Stimulated activated CD8-positive, alpha-beta memory T cell treated with anti-CD3 and anti-CD28 coated beads, Interleukin-2, amount 100 ng/mL, for 1 hour (primary cell): ENCODE measurements at places on chromosomes 16 and 17.

DNA sequence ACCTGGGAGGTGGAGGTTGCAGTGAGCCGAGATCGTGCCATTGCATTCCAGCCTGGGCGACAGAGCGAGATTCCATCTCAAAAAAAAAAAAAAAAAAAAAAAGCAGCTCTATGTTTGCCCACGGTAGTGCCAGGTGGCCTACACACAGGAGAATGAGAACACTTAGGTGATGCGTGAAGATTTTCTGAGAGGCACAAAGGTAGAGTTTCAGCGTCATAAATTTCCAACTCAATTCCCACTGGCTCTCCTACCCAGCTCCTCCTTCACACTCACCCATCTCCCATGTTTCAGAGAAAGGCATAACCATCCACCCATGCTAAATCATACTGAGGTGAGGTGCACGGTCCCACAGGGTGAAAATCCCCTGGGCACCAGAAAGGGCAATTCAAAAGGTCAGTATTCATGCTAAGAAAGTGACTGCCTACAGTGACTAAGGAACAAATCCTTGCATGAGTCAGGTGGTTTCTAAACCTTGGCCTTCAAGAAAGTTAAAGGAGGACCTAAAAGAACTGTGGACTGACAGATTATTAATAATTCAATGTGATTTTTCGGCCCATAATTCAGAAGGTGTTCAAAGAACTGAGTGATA, 4.8 kb downstream of the DCAKD start:
- no peak for DNase-seq

DNA sequence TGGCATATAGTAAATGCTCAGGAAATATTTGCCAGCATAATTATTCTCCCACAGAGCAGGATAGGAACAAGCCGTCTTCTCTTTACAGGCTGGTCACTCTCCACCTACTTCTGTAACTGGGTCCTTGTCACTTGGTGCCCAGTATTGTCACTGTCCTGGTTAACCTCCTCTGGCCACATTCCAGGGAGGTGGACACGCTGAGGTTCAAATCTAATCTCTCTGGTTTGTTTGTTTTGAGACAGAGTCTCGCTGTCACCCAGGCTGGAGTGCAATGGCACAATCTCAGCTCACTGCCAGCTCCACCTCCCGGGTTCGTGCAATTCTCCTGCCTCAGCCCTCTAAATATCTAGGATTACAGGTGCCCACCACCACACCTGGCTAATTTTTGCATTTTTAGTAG, 15.6 kb downstream of the SBK1 start:
- DNase-seq = no peak

DNA sequence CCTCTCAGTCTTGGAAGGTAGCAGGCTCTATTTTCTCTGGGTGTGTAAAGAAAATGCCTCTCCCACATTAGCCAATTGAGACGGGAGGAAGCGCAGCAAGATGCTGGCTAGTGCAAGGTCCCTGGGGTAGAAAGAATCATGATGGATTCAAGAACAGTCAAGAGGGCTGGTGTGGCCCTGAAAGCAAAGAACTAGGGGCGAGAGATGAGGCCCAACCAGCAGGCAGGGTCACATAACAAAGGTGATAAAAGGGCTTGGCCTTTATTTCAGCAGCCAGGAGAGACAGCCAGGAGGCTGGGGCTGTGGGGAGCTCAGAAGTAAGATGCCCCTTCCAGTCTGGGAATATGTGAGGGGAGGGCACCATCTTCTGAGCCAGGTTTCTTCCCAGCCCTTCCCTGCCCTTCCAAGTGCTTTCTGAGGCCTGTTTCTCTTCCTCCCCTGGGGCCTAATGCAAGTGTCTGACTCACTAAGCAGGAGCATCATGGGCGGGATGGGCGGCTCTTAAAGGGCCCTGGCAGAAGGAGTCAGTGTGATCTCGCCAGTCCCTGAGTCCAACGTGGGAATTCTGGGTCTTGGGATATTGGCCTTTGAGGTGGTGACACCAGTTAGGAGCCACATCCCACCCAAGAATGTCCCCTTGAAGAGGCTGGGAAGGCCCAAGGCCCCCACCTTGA, 3.9 kb upstream of the NLRC5 start:
- no peak for DNase-seq

DNA sequence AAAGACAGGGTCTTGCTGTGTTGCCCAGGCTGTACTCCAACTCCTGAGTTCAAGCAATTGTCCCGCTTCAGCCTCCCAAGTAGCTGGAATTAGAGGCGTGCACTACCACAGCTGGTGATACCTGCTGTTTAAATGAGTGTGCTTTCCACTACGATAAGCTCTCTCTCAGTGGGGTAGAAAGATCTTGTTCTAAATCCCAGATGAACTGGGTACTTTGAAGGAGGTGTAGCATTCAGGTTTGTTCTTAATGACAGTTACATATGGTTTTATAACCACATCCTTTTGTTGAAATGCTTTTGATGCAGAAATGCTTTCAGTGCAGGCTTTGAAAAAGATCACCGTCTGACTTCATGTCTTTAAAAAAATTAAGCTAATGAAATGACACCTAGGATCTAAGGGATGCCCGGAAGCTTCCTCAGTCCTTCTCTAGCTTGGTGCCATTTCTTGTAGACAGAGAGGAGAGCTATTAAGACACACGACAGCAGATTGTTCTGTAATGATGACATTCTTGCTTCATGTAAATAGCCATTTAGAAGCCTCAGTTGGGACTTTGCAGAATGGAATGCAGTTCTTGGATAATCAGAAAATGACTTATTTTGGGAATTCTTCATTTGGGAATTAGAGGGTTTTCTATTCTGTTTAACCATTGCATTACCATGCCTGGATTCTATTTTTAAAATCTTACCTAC, 19.5 kb downstream of the PMM2 start:
- no peak for DNase-seq

- no peak for DNase-seq
These were observed 11.7 kb upstream of the DOK4 start for GRCh38 chr16:57498031-57498430.

- no peak for DNase-seq
These were observed 166.7 kb downstream of the RBFOX3 start for GRCh38 chr17:79444198-79444597.

DNA sequence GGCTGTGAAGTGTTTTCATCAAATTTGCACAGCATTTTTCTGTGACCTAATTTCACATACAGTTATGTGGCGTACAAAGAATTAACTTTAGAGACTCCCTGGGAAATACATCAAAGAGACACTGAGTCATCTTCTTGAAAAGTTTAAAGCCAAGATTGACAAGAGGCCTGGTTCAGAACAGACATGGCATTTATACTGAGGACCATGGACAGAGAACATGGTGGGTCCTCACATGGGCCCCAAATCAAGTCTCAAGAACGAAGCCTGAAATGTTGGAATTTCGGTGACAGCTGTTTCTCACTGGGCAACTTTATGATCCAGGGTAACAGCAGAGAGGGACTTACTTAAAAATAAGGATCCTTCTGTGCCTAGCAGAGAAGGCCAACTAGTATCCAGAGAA, 311.5 kb upstream of the KCNJ16 start:
- DNase-seq = no peak

DNA sequence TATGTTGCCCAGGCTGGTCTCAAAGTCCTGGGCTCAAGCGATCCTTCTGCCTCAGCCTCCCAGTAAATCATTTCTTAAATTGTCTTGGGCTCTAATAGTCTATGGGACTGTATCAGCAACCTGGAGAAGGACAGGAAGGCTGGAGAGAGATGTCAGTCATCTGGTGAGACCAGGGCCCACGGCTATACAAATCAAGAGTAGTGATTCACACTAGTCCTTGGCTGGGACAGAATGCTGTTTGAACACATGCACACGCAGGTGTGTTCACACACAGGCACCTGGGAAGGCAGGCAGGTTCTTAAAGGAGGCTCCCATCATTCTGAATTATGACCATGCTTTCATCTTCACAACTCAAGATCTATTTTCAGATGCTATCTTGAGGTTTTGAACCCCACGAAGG, 14.1 kb downstream of the NQO1 start:
- no peak for DNase-seq

- no peak for DNase-seq
These were observed 9.1 kb upstream of the CRISPLD2 start for GRCh38 chr16:84810518-84811273.

- DNase-seq = no peak
These were observed 5.4 kb upstream of the GOSR2 start for GRCh38 chr17:46917516-46917915.

DNA sequence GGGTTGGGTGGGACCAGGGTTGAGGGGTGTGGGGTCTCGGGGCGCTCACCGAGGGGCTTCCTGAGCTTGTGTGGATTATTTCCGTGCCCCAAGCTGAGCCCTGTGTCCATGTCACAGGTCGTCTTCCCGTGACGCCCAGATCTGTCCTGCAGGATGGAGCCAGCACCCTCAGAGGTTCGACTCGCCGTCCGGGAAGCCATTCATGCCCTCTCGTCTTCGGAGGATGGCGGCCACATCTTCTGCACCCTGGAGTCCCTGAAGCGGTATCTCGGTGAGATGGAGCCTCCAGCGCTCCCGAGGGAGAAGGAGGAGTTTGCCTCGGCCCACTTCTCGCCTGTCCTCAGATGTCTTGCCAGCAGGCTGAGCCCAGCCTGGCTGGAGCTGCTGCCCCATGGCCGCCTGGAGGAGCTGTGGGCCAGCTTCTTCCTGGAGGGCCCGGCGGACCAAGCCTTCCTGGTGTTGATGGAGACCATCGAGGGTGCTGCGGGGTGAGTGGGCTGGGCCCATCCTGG, 1.0 kb downstream of the TELO2 start:
- no peak for DNase-seq

DNA sequence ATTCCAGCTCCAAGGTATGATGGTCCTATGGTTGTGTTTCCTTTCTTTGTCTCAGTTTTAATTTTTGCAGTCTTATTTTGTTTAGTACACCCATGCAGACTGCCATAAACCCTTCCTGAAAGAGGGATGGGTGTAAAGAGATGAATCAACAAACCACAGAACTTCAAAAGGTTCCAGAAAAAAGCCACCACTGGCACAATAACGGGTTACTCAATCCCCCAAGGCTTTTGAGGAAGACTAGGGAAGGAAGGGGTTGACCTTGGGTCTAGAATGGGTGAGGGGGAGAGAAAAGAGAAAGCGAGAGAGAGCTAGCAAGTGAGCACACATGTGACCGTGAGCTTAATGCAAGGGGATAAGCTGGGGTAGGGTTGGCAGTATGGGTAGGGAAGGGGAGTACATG, 168.1 kb downstream of the XYLT1 start:
- DNase-seq = no peak

GRCh38 chr17:14775731-14776492, 475.0 kb downstream of the HS3ST3B1 start:
- no peak for DNase-seq

DNA sequence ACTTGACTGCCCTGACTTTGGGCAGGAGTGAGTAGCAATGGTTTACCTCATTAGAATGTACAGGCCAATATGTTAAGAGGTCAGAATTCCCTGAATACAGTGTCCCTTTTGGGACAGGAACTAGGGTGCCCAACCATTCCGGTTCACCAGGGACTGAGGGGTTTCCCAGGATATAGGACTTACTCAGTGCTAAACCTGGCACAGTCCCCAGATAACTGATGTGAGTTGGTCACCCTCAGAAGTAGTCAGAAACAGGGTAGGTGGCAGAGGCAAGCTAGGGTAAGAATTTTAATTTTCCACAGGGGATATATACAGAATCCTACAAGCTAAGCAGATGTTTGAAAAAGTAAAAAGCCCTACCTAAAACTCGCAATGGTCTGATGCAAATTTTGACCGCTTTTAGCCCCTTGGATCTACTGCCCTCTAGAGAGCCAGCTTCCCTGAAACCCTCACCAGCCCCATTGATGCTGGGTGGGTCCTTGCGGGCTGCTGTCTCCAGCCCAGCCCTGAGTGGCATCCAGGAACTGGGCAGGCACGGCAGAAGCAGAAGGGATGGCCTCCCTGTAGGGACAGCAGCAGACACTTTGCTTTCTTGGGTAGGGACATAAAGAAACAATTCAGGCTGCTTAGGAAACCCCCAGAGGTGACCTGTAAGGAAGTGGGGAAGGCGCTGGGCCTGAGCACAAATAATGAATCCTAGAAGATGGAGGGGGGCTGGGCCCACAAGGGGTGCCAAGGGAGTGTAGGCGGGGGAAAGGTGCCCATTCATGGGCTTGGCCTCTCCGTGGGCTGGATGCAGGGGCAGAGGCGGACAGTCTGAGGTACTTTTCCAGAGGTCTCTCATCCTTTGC, 434.8 kb downstream of the SLC39A11 start:
- no peak for DNase-seq

- DNase-seq = no peak
These were observed 16.7 kb downstream of the GLYR1 start for GRCh38 chr16:4830408-4830807.

GRCh38 chr16:84532291-84532724, 27.8 kb upstream of the MEAK7 start:
- DNase-seq = no peak

DNA sequence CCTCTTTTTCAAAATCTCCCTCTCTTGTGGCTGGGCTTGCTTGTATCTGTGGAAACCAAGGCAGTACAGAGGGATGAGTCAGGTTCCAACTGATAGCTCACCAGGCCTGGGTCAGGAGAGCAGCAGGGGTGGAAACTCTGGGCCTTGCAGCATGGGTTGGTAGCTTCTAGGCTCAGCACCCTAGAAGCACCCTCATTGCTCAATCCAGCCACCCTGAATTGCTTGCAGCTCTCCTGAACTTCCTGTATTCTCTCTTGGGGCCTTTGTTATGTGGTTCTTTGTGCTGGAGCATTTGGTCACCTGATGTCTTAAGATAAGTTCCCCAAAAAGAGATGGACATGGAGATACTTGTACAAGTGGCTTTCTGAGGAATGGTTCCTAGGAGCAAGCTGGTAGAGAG, 169.4 kb downstream of the IRX5 start:
- DNase-seq = no peak

GRCh38 chr16:86079255-86079885, 180.4 kb downstream of the IRF8 start:
- no peak for DNase-seq

GRCh38 chr17:14432079-14432478, 131.2 kb downstream of the HS3ST3B1 start:
- no peak for DNase-seq

DNA sequence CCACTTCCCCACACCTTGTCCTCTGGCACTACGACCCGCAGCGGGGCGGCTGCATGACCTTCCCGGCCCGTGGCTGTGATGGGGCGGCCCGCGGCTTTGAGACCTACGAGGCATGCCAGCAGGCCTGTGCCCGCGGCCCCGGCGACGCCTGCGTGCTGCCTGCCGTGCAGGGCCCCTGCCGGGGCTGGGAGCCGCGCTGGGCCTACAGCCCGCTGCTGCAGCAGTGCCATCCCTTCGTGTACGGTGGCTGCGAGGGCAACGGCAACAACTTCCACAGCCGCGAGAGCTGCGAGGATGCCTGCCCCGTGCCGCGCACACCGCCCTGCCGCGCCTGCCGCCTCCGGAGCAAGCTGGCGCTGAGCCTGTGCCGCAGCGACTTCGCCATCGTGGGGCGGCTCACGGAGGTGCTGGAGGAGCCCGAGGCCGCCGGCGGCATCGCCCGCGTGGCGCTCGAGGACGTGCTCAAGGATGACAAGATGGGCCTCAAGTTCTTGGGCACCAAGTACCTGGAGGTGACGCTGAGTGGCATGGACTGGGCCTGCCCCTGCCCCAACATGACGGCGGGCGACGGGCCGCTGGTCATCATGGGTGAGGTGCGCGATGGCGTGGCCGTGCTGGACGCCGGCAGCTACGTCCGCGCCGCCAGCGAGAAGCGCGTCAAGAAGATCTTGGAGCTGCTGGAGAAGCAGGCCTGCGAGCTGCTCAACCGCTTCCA, 2.6 kb downstream of the METTL26 start:
- DNase-seq = no peak

- DNase-seq = no peak
These were observed 3.3 kb downstream of the SLC6A4 start for GRCh38 chr17:30232015-30232823.

GRCh38 chr16:8620535-8620934, 963 bp upstream of the METTL22 start:
- no peak for DNase-seq
